ENCODE measurements at places on chromosomes 16 and 17. TPM values are rescaled to one million over a fixed set of nuclear protein-coding genes. Genes with fewer than 3 reads are reported as not detected.

The KRTAP4-16 gene
- polyA plus RNA-seq: not detected

The HAS3 gene
- polyA plus RNA-seq: 14.1 TPM

- no peak for DNase-seq
Measured at GRCh38 chr17:79628861-79629547, 18.2 kb upstream of the RBFOX3 start.

The KRTAP4-1 gene
- not detected for polyA plus RNA-seq

All from A549 (cell line).